ENCODE measurements at places on chromosomes 6 and 20.

DNA sequence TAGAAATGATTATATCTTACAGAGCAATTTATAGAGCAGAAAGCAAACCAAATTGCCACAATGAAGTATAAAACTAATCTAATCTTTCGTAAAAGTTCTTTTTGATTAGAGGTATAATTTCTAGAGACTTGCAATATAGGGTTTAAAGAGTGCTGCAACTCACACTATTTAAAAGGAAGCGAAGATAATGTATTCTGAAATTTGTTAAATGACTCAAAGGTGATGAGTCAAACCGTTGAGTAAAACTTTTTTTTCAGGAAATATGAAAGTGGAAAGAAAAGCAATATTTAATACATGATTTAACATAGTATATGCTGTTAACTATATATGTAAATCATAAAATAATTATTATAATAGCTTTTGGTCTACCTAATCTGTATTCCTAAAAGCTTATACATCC is 133.6 kb downstream of the SYNE1 start:
- DNase-seq = no peak

DNA sequence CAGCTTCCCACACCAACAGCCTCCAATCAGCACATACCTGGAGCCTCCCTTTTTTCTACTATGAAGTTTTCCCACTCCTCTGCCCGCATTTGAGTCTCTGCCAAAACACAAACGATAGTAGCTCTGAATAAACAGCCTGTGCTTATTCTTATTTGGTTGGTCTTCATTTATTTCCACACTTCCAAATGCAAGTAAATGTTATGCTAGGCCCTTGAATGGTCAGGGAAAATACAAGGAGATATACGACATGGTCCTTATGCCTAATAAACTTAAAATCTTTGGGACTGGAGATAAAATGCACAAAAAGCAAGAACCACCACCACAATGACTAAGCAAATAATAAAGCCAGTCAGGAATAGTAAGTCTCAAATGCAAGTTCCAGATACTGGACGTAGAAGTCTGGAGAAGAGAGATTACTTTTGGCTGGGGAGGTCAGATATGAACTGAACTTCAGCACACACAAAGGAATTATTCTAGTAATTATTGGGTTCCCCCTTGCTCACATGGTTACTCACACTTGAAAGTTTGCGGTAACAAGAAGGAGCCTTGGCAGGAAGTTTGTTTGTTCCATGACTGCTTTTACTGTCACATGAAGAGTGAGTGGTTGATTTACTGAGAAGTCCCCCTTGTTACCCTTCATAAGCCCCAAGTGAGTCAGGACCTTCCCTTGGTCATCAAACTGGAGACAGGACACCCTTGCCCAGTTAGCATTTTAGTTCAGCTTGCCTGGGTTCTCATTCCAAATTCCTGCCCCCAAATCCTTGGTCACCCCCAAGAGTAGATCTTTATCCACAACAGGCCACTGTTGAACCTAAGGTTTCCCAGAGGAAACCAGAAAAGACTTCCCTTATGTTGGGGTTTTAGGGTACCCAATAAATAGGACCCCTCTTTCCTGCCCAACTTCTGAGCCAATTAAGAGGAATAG is 511.2 kb upstream of the JARID2 start:
- no peak for DNase-seq

DNA sequence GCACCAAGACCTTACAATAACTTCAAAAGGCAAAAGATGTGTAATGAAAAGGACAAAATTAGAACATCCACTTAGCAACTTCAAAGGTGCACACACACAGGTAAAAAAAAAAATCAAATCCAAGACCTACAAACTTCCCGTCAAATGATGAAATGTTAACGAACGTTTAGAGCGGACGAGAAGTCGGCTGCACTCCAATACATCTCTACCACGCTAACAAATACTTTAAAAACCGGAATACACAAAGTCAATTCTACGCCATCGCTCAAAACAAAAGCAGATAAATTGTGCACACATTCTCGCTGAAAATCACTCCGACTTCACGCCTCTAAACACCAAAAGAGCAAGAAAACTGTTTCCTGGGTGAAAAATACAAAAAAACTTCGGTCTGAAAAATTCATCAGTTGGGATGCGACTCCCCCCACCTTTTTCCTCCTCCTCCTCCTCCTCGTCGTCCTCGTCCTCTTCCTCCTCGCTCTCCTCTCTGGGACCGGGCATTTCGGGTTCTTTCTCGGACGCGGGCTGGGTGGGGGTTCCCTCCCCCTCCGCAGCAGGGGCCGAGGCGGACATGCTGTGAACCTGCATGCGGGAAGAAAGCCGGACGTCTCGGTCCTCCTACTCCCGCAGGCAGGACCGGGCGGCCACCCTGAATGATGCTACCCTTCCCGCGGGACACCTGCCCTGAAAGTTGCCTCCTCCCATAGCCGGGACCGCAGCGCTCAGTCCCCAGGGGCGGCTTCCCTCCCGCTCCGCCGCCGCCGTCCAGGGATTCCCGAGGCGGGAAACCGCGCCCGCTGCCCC is 712 bp downstream of the DEK start:
- DNase-seq = no peak

GRCh38 chr6:16229700-16230099 is 8.7 kb upstream of the GMPR start:
- DNase-seq = no peak

DNA sequence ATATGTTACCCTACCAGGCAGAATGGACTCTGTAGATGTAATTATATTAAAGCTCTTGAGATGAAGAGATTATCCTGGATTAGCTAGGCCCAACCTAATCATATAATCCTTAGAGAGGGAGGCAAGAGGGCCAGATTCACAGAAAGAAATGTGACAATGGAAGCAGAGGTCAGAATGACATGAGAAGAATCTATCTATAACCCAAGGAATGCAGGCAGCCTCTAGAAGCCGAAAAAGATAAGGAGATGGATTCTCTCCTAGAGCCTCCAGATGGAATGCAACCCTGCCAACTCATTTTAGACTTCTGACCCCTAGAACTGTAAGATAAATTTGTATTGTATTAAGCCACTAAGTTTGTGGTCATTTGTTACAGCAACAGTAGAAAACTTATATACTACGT is 12.3 kb downstream of the PXT1 start:
- DNase-seq = no peak

DNA sequence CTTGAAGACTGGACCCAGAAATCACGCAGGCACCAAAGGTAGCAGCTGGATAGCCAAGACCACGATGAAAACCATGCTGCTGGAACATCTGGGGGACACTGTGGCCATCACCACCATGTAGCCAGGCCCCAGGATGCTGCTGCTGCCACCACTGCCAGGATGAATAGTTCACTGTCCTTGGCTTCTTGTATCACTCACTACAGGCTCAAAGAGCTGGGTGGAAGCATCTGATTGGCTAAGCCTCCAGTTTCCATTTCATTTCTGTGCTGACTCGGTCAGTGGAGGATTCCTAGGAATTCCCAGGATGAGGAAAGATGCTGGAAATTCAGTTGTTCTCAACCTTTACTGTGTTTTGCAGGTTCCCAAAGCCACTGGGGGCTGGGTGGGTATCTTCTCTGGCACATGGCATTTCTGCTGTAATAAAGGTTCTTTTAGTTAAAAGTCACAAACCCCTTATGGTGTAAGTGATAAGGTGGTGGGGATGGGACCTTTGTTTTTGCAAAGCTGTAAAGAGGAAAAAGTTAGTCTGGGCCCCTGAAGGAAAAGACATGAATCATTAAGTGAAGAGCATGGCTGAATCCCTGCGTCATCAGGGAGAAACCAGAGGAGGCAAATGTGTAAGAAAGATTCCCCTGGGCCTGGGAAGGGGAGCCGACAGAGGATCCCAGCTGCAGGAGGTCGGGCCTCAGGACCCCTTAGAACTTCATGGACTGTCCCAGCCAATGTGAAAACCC is 75.6 kb upstream of the RNF24 start:
- peak; percentile 73 for DNase-seq

DNA sequence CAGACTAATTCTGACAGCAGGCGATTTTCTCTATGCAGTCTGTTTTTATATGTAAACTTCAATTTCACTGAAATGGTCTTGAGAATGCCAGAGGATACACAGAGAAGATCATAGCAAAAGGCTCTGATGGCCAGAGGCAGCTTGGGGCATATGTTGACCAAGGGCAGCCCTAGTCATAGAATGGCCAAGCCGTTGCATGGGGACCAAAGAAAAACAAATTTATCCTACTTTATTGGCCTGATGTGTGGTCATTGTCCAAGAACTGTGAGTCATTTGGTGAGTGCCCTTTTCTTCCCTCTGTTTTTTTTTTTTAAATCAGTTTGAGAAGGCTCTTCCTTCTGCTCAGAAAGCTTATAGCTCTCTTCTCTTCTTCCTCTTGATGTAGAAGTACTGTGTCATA is 5.8 kb downstream of the HDGFL1 start:
- no peak for DNase-seq

DNA sequence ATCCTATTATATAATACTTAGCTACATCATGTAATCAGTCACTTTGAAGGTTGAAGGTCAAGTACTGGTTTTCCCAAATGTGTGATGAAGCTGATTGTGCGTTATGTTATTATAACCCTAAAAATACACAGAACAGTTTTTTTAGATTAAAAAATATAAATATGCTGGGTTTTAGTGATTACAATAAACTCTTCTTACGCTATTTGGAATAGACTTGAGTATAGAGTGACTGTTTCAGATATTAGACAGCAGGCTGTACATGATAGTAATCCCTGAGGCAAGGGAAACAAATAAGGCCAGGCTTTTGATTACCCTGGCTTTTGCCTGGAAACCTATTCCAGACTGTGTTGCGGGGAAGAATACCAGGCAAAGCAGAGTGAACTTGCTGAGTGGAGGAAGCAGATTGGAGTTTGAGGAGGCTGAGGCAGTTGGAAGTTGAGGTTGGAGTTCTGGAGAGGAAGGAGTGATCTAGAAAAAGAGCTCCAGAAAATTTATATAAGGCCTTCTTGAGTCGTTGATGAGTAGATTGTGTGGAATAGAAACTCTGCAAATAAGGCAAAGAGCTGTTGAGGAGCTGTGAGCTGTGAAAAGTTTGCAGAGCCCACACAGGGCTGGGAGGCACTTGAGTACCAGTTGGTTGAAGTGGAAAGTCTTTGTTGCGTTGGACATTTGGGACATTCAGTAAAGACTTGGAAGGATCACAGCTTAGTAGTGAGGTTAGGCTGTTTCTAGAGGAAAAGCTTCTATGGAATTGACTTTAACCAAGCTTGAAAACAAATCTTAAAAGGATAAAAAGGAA is 26.4 kb downstream of the MAP3K4 start:
- DNase-seq = no peak

- DNase-seq = no peak
These were observed 1.6 kb downstream of the SCAND1 start for GRCh38 chr20:35952480-35953386.

DNA sequence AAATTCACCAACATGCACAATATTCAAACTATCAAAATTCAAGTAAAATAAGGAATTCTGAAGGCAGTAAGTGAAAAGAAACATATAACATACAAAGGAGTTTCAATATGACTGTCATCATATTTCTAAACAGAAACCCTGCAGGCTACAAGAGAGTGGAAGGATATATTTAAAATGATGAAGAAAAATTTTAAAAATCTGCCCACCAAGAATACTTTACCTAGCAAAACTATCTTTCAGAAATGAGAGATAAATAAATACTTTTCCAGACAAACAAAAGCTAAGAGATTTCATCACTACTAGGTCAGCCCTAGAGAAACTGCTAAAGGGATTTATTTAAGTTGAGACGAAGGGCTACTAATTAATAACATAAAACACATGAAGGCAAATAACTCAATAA is 73.8 kb upstream of the MANEA start:
- DNase-seq = no peak

GRCh38 chr6:149453597-149454345 is 31.0 kb downstream of the ZC3H12D start:
- no peak for DNase-seq

DNA sequence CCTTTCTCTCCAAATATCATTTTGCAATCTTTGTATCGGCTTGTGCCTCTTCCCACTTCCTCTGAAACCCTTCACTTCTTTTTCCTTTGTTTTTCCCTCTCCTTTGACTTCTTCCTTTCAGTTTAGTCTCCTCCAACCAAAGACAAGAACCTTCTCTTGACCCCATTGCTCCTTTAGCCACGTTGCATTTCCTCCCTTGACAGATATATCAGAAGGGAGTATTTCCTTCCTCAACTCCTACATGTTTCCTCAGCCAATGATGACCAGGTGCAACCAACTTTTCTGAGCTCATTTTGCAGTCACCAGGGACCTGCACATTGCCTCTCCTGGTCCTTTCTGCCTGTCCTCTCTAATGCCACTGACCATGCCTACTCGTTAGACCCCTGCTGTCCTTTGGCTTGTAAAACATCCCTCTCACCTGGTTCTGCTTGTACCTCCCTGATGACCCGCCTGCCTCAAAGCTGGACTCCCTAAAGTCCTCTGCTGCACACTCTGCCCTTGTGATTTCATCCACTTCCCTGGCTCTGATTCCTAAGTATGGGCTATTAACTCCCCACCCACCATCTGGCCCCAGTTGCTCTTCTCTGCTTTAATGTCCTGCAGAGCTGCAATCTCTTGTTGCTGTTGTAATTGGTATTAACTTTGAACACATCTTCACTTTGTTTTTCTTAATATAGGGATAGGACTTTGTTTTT is 27.4 kb downstream of the SLC22A16 start:
- no peak for DNase-seq

GRCh38 chr6:13479971-13480434 is 7.4 kb downstream of the GFOD1 start:
- DNase-seq = no peak

GRCh38 chr6:21665110-21665391 is 71.5 kb downstream of the SOX4 start:
- DNase-seq = no peak

GRCh38 chr6:97732045-97732444 is 449.0 kb upstream of the MMS22L start:
- no peak for DNase-seq

DNA sequence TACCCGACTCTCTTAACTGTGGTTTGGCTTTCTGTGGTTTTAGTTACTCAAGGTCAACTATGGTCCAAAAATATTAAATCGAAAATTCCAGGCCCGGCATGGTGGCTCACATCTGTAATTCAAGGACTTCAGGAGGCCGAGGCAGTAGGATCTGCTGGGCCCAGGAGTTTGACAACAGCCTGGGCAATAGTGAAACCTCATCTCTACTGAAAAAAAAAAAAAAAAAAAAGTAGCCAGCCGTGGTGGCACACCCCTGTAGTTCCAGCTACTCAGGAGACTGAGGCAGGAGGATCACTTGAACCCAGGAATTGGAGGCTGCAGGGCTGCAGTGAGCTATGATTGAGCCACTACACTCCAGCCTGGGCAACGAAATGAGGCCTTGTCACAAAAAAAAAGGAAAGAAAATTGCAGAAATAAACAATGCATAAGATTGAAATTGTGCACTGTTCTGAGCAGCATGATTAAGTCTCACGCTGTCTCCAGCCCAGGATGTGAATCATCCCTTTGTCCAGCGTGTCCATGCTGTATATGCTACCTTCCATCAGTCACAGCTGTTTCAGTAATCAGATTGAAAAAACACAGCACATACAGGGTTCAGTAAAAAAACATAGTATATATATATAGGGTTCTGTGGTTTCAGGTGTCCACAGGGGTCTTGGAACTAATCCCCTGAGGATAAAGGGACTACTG is 40.7 kb downstream of the RGS17 start:
- no peak for DNase-seq

DNA sequence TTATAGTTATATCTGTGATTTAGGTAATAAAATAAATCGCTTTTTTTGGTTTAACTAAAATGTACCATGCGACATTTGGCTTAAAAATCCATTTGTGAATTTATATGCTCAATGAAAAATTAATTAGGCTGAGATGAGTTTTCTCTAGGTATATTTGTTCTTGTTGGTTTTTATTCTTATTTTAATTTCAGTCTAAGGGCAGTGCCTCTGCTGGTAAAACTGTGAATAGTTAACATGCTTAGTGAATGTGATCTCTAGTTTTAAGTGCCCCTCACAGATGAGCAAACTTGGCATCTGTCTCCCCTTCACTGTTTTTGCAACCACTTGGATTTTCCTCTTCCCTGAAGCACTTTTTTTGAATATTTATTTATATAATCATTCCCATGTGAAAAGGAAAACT is 822.7 kb downstream of the GRIK2 start:
- DNase-seq = no peak

All from fibroblast of skin of left biceps (primary cell).